GF-D8 (cell line): ENCODE measurements at places on chromosomes 11 and 22.

GRCh38 chr22:38214302-38215056, 12.7 kb downstream of the MAFF start:
- no peak for DNase-seq

DNA sequence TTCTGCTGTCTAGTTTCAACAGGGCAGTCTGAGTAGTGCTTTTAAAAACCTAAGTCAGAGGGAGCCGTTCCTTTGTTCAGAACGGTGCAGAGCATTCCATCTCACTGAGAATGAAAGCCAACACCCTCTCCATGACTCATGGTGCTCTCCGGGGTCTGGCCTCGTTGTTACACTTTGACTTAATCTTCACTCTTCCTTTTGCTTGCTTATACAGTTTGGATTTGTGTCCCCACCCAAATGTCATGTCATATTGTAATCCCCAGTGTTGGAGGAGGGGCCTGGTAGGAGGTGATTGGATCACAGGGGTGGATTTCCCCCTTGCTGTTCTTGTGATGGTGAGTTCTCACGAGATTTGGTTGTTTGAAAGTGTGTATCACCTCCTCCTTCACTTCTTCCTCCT, 292.2 kb downstream of the ST3GAL4 start:
- no peak for DNase-seq

- no peak for DNase-seq
Measured at GRCh38 chr11:94194712-94195111, 66.1 kb downstream of the PANX1 start.

GRCh38 chr22:43789452-43789851, 22.7 kb downstream of the EFCAB6 start:
- DNase-seq = no peak
